Aorta (tissue), 5 donors: ENCODE measurements at places on chromosomes 7 and 10. TPM values are rescaled to one million over a fixed set of nuclear protein-coding genes. Genes with fewer than 3 reads are reported as not detected.

GRCh38 chr10:84829131-84829530 lies 500.7 kb downstream of the CCSER2 start:
- no peak for DNase-seq

GAD2 gene
- not detected for total RNA-seq

DNA sequence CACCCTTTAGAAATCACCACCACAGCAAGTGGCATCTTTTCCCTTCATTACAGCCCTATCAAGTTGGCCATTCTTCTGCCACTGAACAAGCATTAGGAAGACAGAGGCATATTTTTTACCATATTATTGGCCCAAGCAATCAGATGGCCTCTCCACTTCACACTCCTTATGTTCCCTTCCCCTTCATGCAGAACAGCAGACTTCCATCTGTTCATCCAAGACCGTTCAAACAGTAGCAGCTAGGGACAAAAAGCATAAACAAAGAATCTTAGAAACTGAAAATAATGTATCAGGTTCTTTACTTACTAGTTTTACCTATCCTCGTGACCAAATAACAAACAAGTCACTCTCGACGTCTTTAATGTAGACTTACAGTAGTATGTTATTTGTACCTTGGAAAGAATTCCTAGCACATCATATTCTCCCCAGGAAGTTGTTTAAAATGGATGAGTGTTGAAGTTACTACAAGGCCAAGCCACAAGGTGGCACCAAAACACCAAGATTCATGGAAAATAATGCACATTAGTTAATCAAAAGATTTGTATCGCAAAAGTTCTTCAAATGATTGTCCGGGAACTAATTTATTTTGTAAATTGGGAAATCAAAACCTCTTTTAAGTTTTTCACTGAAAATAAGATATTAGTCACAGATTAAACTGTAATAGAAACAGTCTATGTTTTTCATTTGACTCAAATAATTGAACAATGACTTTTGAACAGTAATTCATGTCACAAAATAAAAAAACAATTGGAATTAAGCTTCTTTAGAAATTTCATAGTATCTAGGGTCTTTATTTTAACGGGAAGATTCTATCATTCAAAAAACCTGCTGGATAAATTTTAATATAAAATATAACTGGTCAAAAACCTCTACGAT lies 112.1 kb downstream of the VPS41 start:
- peak; percentile 50 for DNase-seq

DNA sequence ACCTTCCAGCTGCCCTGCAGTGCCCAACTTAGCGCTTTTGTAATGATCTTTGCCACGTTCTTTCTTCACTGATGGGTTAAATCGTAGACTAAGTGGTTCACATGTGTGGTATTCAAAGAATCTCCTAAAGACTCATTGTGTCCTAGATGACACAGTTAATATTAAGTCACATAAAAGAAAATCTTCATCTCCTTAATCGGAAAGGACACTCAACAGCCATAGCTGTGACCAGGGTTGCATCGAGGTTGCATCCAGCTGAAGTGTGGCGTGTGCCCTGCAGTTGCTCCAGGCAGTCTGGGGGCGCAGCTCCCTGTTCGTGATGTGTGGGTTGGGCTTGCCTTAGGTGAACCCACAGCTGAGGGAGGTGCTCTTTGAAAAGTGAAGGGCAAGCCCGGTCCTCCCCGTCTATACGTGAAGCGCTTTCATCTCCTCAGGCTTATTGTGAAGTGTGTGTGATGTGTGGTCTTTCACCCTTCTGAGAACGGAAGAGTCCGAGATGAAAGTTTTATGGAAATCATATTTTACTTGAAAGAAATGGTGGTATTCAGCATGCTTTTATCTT lies 122.7 kb downstream of the TRRAP start:
- DNase-seq: no peak

EBLN1 gene
- not detected for total RNA-seq

- DNase-seq: no peak
Observed at GRCh38 chr10:120588311-120588710, 131.3 kb downstream of the PLPP4 start.

EPO gene
- not detected for total RNA-seq

TCF7L2 gene
- 57.8 TPM for total RNA-seq

DNA sequence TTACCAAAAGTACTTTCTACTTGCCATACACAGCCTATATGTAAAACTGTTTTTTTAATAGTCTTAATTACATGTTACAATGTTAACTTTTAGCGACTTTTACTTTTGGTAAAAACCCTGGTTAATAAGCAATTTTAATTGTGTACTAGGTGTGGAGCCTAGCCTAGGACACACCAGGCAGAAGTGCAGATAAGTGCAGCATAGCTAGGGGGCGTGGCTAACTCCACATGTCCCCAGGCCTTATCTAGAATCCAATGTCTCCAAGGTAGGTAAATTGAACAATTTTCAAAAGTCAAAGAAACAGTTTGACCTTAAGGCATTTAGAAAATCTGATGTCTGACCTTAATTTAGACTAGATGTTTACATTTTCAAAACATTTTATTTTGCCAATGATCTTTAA lies 858.7 kb downstream of the CCSER2 start:
- no peak for DNase-seq

PSTK gene
- 2.0 TPM for total RNA-seq

- DNase-seq: peak; percentile 42
Observed at GRCh38 chr7:44158873-44159631, 17.9 kb upstream of the MYL7 start.

DNA sequence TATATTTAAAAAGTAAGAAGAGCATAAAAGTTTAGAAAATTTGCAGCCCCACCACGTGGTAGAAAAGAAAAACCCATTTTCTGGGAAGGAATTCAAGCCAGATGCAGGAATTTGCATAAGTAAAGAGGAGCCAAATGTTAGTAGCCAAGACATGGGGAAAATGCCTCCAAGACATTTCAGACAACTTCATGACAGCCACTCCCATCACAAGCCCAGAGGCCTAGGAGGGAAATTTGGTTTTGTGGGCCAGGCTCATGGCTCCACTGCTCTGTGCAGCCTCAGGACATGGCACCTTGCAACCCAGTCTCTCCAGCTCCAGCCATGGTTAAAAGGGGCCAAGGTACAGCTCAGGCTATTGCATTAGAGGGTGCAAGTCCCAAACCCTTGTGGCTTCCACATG lies 411.9 kb downstream of the THSD7A start:
- no peak for DNase-seq

DNA sequence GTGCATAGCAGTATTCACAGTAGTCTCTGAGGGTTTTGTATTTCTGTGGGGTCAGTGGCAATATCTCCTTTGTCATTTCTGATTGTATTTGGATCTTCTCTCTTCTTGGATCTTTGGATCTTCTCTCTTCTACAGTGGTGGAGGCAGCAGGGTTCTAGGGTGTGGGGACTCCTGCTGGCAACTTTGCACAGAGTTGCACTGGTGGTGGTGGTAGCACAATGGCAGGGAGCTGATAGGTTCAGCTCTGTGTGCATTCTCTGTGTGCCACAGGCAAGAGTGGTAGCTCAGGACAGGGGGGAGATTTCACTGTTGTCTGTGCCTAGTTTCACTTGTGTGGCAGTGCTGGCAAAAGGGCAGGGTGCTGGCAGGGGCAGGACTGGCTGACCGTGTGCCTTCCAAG lies 35.1 kb upstream of the PRSS37 start:
- DNase-seq: no peak

DNA sequence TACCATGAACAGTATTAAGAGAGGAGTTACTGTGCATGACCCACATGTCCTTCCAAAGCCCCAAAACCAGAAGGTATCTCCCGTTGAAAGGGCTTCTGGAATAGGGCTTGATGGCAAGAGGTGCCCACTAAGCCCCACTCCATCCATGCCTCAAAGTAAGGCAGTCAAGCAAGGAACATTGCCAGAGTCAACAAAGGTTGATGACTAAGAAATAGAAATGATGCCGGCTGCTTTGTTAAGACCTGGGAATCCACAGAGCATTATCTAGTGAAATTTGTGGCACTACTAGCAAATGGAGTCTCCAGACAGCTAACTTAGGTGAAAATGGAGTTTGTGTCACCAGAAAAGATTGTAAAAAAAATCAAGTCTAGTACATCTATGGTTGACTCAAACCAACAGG lies 6.2 kb downstream of the SFR1 start:
- DNase-seq: no peak

DNA sequence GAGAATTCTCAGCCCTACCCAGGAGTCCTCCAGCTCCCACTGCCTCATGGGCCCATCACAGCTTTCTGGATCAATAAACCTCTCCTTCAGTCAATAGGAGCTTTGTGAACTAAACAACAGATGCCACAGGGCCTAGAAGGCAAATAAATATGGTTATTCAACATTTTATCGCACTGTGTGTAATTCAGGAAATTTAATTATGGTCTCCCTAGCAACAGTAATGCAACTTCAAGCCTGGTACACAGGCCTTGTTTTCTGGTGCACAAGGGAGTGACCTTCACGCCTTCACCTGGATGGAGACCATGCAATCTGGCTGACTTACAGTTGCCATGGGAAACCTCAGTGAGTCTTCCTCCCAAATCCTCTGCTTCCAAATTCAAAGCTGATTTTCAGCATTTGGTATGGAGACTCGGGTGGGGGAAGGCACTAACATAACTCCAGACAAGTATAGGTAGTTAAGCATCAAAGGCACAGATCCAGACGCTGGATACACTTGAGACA lies 441.0 kb upstream of the NPVF start:
- DNase-seq: no peak

- DNase-seq: no peak
Observed at GRCh38 chr7:132161533-132161915, 414.7 kb downstream of the PLXNA4 start.

ITPRID1 gene
- not detected for total RNA-seq

DNA sequence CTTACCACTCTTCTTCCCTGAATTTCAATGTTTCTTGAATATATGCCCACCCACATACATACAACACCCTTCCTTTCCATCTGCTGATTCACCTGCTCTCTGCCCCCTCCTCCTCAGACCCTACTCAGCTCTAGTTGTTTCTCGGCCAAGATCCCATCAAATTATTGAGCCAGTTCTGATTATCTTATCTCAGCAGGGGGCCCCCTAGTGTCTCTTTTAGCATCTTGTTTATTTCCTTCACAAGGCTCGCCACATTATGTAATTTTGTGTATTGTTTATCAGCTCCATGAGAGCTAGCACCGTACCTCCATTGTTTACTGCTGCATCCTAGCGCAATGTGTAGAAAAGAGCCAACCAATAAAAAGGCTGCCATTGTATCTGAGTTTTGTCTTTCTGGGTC lies 71.9 kb downstream of the FAM13C start:
- DNase-seq: no peak

DNA sequence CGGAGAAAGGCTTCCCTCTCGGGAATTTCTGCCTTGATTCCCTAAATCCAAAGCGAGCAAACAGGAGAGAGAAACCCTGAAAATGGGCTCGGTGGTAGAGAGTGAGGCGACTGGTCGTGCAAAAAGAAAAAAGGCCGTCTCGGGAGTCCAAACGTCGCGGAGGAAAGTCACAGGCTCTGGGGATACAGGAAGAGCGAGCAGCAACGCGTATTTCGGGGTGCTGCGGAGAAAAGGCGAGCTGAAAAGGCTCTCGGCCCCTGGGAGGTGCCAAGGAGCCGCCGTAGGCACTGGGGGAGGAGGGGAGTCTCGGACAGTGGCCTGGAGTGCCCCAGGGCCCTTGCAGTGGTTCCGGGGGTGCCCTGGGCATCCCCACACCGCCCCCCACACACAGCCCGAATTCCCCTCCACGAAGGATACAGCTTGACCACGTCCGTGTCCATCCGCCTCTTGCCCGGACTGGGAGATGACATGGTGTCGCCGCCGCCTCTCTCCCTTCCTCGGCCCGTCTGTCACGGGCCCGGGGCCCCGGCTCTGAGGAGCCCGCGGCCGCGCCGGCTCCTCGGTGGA lies 591 bp downstream of the UBE2H start:
- DNase-seq: peak; percentile 61

NRP1 gene
- 111 TPM for total RNA-seq

CYP3A4 gene
- not detected for total RNA-seq

EMX2 gene
- 1.5 TPM for total RNA-seq

GRCh38 chr7:55474944-55475854 lies 97.1 kb downstream of the VOPP1 start:
- DNase-seq: peak; percentile 27

DNA sequence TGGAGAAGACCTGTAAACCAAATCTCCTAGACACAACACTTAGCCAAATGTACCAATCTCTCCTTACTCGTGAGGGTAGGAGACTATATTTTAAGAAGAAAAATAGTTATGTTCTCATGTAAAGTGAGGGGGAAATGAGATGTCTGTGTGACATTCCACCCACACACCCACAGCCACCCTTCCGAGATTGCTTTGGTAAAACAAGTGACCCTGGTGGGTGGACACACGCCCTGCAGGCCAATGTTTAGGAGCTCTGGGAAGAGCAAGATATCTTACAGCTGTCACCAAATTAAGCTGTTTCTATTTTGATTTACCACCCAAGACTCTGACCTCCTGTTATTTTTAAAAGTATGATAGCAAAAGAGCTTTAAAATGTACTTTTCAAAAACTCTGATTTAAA lies 147.2 kb upstream of the PFKP start:
- DNase-seq: no peak

DNA sequence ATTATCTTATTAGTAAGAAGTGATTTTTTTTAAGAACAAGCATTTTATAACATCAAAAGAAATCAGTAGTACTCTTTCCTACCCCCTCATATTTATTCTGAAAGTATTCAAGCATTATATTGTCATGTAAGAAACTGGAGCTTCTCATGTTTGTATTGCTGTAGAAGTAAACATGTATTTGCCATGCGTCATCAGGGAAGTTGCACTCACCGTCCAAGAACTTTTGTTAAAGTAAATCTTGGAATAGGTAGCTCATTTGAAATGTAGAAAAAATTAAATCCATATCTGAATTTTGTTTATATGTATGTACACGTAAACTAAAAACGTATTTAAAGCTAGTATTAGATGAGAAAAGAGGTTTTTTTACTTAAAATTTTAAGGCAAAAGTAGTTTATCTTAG lies 96.8 kb downstream of the PTEN start:
- DNase-seq: no peak

GRCh38 chr10:17488848-17489247 lies 34.5 kb upstream of the ST8SIA6 start:
- DNase-seq: no peak

GRCh38 chr7:73358590-73359275 lies 30.8 kb downstream of the FKBP6 start:
- no peak for DNase-seq

DNA sequence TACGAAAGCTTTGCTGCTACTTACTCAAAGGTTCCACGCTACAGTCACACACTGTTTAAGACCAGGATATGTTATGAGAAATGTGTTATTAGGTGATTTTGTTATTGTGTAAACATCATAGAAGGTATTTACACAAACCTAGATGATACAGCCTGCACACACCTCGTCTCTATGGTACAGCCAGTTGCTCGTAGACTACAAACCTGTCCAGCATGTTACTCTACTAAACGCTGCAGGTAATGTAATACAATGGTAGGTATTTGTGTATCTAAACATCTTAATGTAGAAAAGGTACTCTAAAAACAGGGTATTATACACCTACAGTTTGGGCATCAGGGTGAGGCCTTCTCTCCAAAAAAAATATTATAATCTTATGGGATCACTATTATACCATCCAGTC lies 181.2 kb downstream of the MYOF start:
- no peak for DNase-seq
